A549 treated with Hydrocortisone at 1 μM for 4 hours (cell line): ENCODE measurements at places on chromosomes 16 and 17. TPM values are rescaled to one million over a fixed set of nuclear protein-coding genes. Genes with fewer than 3 reads are reported as not detected.

The FLOT2 gene
- total RNA-seq: 78.7 to 90.2 TPM (median 85.3 TPM) in 5 replicates

The CNTD1 gene
- total RNA-seq: 0.09 to 0.17 TPM (median 0.13 TPM) in 3 of 5 replicates, not detected in the others

The PIK3R6 gene
- total RNA-seq: not detected in 5 replicates

The ABCA9 gene
- total RNA-seq: not detected in 5 replicates

The IL21R gene
- total RNA-seq: 0.03 TPM in 2 of 5 replicates, not detected in the others

The KRTAP9-9 gene
- total RNA-seq: not detected in 5 replicates

The ARL17A gene
- total RNA-seq: 3.1 to 4.8 TPM (median 3.8 TPM) in 5 replicates

The SLX4 gene
- total RNA-seq: 4.3 to 5.5 TPM (median 4.9 TPM) in 5 replicates

The UMOD gene
- total RNA-seq: not detected in 5 replicates

The KRT33B gene
- total RNA-seq: not detected in 5 replicates

The CORO6 gene
- total RNA-seq: 4.7 to 6.0 TPM (median 5.5 TPM) in 5 replicates

The KRTAP1-5 gene
- total RNA-seq: not detected in 5 replicates

The CLEC18B gene
- 0.11 to 0.50 TPM (median 0.36 TPM) in 5 replicates for total RNA-seq

The BRCA1 gene
- total RNA-seq: 22.1 to 36.5 TPM (median 24.7 TPM) in 5 replicates

The LPO gene
- total RNA-seq: 0.07 TPM in 1 of 5 replicates, not detected in the others

The PRMT7 gene
- 29.3 to 34.9 TPM (median 30.2 TPM) in 5 replicates for total RNA-seq

The SLFN11 gene
- 3.7 to 9.2 TPM (median 5.8 TPM) in 5 replicates for total RNA-seq

The CD300A gene
- 0.05 to 0.08 TPM (median 0.07 TPM) in 4 of 5 replicates, not detected in the other for total RNA-seq

The CSF3 gene
- 0.22 to 1.2 TPM (median 0.77 TPM) in 5 replicates for total RNA-seq

The HBA2 gene
- total RNA-seq: 0.20 to 0.33 TPM in 2 of 5 replicates, not detected in the others

The CPHXL gene
- total RNA-seq: not detected in 5 replicates

The SEPTIN12 gene
- total RNA-seq: not detected in 5 replicates

The CD300C gene
- 0.20 to 0.43 TPM (median 0.41 TPM) in 5 replicates for total RNA-seq

The NR1D1 gene
- total RNA-seq: 8.6 to 10.5 TPM (median 10.2 TPM) in 5 replicates

The MT4 gene
- not detected in 5 replicates for total RNA-seq

The KRT17 gene
- total RNA-seq: 0.54 to 1.9 TPM (median 0.78 TPM) in 5 replicates

The FBXW10 gene
- 0.92 to 1.3 TPM (median 1.3 TPM) in 5 replicates for total RNA-seq
